Breast epithelium (tissue), 4 donors: ENCODE measurements at places on chromosomes 2 and 18.

GRCh38 chr2:217108575-217109027 lies 248.7 kb upstream of the TNP1 start:
- DNase-seq, result no peak

- DNase-seq, result no peak
These were observed 126.4 kb upstream of the HNMT start for GRCh38 chr2:137837830-137838229.

DNA sequence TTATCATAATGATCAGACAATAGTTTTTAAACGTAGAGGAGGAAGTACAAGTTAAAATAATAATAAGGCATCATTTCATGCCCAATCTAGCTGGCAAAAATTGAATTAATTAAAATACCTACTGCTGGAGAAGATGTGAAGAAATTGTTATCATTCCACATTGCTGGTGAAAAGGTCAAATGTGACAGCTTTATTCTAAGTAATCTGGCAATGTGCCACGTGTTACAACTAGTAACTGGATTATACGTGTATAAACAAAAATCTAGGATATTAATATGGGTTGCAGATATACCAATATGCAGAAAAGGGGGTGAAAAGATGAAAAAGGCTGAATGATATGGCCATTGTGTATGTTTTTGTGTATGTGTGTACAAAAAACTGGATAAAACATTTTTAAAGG lies 32.4 kb downstream of the SMAD2 start:
- DNase-seq, result no peak

DNA sequence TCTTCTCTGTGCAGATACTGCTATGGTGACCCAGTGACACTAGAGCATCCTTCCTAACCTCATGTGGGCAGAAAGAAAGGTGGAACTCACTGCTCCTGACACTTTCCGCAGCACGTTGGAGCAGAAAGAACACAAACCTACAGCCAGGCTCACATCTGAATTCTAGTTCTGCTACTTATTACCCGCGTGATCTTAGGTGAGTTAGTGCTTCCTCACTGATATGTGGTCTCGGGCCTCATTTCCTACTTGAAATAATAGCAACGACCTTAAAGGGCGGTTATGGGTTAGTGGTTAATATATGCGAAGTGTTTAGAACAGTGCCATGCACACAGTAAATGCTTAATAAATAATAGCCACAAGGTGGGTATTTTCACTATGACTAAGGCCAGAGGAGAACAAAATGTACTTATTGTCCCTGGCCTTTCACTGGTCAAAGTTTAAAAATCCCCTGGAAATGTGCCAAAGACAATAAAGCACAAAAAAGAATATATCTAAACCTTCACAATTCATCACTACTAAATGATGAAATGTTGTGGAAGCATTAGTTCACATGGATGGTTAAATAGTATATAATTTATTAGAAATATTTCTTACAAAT lies 66.6 kb downstream of the MYOM1 start:
- no peak for DNase-seq

DNA sequence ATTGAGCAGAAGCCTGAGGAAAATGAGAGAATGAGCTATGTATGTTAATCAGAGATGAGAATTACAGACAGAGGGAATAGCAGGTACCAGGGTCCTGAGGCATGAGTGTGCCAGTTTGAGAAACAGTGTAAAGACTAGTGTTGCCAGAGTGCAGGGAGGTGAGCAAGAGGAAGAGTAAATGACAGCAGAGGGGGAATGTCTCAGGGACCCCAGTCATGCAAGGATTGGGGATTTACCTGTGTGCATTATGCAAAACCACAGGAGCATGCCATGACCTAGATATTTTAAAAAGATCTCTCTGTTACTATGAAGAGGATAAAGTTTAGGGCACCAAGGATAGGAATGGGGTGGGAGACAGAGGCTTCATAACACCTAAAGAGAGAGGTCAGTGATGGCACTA lies 72.1 kb downstream of the TTC32 start:
- no peak for DNase-seq
